ENCODE measurements at places on chromosomes 3 and 15.

GRCh38 chr3:146598535-146598934 is 6.6 kb downstream of the PLSCR5 start:
- no peak for DNase-seq

- DNase-seq: no peak
Measured at GRCh38 chr15:42576040-42576594, 711 bp downstream of the STARD9 start.

- no peak for DNase-seq
Measured at GRCh38 chr15:48354694-48355303, 23.6 kb downstream of the DUT start.

DNA sequence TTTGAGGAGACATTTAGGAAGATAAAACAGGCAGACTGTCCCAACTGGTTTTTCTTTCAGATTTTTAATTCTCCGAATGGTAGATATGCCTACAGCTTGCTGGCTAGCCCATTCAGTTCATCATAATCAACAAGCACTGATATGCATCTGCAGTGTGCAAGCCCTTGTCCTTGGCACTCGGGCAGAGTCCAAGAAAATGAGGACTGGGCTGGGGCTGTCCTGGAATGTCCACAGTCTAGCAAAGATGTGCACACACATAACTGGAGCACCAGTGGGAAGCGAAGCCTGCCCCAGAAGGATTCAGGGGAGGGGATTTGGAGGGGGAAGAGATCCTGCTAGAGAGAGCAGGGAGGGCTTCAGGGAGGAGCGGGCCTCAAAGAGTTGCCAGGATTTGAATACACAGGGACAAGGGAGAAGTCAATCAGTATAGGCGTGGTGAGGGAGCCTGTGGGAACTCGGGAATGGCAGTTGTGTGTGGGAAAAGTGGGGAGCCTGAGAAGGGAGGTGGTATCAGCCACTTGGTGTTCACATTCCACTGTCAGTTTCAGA is 8.7 kb downstream of the FAH start:
- no peak for DNase-seq

DNA sequence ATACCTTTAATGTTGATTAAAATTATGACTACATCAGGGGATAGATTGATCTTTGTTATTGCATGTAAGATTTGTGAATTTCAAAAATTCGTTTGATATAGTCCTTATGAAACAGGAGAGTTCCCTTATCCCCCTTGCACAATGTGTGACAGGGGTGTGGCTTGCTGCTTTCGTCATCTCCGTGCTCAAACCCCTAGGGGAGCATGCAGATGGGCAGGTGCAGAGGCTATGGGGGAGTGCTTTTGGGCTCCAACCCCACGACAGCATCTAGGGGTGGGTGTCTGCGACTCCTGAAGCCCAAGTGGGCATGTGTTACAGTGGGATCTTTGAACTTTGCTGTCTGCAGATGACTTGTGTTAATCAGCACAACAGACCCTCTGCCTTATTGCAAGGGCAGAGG is 360.1 kb upstream of the GOLIM4 start:
- DNase-seq: no peak

Measured in neural crest cell (in vitro differentiated cells).